ENCODE measurements at places on chromosomes 6 and 20.

DNA sequence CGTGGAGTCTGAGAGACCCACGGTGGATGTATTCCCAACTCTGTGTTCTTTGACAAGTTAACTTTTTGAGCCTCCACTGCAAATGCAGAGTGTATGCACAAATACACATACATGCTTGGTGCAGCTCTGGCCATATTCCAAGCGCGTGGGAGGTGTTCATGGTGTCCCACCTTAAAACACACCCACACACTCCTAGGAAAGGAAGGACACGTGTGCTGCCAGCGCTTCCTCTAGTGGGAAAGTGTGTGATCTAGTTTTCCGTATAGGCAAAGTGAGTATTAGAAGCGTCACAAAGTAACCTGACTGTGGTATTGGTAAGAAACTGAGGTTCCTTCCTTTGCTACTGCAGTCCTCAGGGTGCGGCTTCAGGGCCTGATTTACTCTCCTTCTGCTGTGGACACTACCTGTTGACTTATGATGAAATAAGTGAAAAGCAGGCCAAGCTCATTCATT, 36.0 kb upstream of the MPC1 start:
- no peak for DNase-seq

DNA sequence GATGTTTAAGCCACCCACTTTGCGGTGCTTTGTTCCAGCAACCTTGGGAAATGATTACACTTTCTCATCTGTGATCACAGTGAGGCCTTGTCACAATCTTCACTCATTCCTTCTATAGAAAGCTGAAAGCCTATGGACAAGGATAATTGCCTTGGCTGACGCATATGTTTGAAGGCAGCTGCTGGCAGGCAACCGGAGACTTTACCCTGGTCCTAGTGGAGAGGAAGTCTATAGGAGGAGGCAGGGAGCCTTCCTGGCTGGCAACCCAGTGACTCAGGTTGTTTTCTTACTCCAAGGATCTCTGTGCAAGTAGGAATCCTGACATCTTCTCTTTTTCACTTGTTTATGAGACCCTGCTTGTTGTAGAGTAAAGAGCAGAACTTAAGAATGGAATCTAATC, 34.1 kb upstream of the ESR1 start:
- DNase-seq, result no peak

DNA sequence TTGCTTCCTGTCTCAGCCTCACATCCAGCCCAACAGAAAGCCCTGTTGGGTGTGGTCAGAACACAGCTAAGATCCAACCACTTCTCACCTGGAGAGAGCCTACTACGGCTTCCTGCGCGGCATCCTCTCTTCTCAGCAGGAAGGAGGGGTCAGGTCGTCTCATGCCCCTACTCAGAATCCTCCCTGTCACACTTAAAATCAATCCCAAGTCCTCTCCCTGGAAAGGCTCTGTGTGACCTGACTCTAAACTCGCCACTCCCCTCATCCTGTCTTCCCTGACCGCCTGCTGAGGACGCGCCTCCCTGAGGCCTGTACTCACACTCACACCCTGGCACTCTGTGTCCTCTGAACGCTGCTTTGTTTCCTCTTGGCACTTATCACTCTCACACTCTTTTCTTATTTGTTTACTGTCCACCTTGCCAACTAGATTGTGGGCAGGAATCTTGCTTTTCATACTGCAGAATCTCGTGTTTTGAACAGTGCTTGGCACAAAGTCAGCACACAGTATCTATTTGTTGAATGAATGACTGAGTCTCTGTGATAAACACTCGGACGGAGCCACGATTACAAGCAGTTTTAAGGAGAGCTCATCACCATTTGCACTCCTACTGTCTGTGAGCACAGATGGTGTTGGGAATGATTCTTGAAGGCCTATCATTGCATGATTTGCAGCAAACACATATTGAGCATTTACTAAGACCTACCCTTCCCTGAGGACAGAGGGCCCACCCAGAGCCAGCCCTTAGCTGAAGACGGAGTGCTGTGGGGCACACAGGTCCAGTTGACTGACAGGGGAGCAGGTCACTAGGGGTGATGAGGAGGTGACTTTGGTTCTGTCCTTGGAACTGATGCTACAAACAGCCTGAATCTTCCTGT, 18.7 kb downstream of the RAB5IF start:
- DNase-seq, result no peak

GRCh38 chr6:144286503-144287393, 1.6 kb downstream of the UTRN start:
- DNase-seq, result peak; percentile 18

GRCh38 chr20:10430704-10431103, 3.3 kb downstream of the MKKS start:
- no peak for DNase-seq

GRCh38 chr20:35333606-35334005, 41.4 kb upstream of the FAM83C start:
- DNase-seq, result no peak

GRCh38 chr6:45421709-45422502, 44.2 kb upstream of the SUPT3H start:
- peak; percentile 75 for DNase-seq

- no peak for DNase-seq
Measured at GRCh38 chr6:70080443-70081070, 214.2 kb downstream of the COL19A1 start.

DNA sequence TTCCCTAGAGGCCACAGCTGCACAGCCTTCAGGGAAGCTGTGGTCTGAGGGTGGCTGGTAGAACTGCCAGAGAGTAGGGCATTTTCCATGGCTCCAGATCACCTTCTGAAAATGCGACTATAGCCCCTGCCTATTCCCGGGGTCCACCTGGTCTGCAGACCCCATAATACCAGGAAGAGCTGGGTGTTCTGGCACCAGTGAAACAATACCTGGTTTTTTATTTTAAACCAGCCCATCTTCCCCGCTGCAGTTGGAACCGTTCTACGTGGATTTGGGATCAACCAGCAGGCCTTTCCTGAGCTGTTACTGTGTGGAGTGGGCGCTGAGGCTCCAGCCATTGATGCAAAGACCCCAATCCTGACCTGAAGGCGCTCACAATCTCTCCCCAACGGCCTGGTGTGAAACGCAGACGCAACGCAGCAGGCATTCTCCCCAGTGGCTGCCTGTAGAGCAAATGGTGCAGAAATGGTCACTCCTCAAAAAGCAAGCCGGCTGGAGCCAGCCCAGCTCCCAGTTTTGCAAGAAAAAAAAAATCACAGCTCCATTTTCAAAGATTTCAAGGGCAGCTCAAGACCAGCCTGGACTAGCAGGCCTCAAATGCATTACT, 11.3 kb downstream of the NPEPL1 start:
- no peak for DNase-seq

- no peak for DNase-seq
Measured at GRCh38 chr6:75306064-75306463, 21.5 kb upstream of the TMEM30A start.

All from C1 segment of cervical spinal cord (tissue), 14 donors.